ENCODE measurements at places on chromosomes 7 and 10.
A peak's percentile ranks its signal among the peaks of the same experiment; 100 is the strongest.

DNA sequence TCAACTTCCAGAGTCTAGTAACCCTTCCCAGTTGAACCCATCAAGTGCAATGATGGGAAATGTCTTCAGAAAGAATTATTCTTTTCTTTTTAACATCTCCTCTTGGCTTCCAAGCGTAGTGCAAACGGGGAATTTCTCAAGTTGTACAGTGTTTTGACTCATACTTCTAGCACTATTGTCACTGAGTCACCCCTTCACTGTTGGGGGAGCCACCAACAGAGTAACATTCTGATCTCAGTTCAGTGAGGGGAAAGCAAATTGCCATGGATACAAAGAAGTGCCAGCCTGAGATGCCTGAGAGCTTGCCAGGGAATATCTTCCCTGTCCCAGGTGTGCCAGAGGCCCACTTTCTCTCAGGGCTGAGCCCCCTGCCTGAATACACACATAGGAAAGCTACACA, 31.0 kb downstream of the CYP3A5 start:
- DNase-seq: no peak

- DNase-seq: no peak
Measured at GRCh38 chr7:152663931-152664330, 12.0 kb downstream of the XRCC2 start.

DNA sequence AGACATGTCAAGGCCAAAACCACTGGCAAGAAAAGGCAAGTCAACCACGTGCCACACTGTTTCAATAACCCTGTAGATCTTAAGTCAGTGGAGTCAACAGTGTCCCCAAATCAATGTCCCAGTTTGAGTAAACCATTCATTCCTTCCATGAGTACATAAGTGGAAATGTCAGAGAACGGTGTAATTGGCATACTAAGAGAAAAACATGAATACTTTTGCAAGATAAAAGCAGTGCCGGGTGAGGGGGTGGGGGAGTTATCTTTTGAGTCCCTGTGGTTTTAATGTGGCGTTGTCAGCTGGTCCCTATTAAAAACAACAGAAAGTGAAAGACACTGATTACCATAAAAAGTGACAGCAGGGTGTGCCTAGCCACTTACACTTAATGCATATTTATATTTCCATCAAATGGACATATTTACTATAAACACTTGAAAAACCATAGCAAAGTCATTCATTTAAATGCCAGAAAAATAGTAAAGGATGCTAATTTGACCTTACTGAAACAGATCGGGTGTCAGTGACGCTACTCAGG, 37.8 kb downstream of the RSU1 start:
- DNase-seq: peak; percentile 7

- no peak for DNase-seq
Measured at GRCh38 chr7:84455788-84456187, 261.2 kb upstream of the SEMA3A start.

DNA sequence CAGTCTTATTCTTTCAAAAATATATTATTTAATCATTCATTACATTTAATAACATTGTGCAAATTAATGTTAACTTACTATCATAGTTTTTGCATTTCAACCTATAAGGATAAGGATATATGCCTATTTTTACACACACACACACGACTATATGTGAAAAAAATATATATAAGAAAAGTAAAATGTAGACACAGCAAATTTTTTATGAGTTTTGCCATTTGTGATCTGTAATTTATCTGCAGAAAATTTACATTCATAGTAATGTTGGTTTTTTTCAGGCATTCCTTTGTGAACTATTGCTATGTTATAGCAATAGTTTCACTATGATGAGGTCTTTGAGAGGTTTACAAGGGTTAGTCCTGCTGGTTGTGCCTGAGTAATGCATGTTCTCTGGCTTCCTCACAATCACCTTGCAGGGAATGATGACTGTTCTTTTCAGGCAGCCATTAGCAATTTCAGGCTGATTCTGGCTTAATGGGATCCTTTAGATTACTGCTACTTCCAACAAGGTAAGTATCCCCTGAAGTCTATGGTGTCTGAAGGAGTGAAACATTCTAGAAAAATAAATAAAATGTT, 183.7 kb upstream of the CDK1 start:
- no peak for DNase-seq

- no peak for DNase-seq
Measured at GRCh38 chr10:95759233-95759826, 3.4 kb downstream of the ENTPD1 start.

GRCh38 chr7:25143763-25144162, 18.7 kb upstream of the CYCS start:
- no peak for DNase-seq

DNA sequence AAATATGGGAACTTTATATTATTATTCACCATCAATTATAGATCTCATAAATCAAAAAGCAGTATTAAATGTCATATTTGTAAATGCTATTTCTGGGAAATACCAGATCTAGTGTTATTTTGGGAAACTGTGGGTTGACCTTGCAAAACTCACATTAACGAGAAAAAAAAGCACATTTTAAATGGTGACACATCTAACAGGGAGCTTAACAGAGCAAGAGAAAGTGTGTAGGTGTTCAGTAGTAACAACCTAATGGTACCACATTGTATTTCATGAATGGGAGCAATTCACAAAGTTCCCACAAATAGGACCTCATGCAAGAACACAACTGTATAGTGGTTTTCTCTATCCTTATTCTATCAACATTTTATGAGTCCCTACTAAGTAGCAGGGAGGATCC, 26.2 kb upstream of the HDAC9 start:
- no peak for DNase-seq

GRCh38 chr7:151897161-151897731, 20.3 kb upstream of the PRKAG2 start:
- DNase-seq: no peak

- DNase-seq: no peak
Measured at GRCh38 chr7:139575338-139575680, 51.8 kb downstream of the CLEC2L start.

DNA sequence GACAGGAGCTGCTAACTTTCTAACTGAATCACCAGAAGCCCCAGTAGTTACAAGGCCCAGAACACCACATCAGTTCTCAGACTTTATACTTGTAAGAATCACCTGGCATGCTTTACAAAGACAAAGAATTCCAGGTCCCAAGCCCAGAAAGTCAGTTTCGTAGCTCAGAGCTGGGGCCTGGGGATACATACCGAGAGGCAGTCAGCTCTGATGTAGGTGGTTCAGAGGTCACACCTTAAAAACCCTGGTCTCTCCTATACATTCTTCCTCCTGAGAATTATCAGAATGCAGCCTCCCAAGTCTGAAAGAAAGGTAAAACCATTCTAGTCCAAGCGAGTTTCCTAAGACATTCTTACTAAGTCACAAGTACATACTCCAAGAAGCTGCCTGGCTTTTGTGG, 2.3 kb downstream of the GRB10 start:
- DNase-seq: no peak

Measured in activated CD4-positive, CD25-positive, alpha-beta regulatory T cell (primary cell).